ENCODE measurements at places on chromosomes 6 and 20. TPM values are rescaled to one million over a fixed set of nuclear protein-coding genes. Genes with fewer than 3 reads are reported as not detected.

Gene BHLHE23
- total RNA-seq: 0.66 TPM

Gene PTPN1
- total RNA-seq: 25.3 TPM

Gene BFSP1
- 3.0 TPM for total RNA-seq

Gene RAD21L1
- total RNA-seq: 0.77 TPM

Gene INSM1
- 3.3 TPM for total RNA-seq

Gene PHACTR2
- 72.6 TPM for total RNA-seq

Gene LY86
- 0.16 TPM for total RNA-seq

Gene FAM83C
- not detected for total RNA-seq

Gene ZNF184
- total RNA-seq: 7.0 TPM

Gene TCF21
- 0.14 TPM for total RNA-seq

Gene MAS1
- 0.68 TPM for total RNA-seq
